ENCODE measurements at places on chromosomes 11 and 22. TPM values are rescaled to one million over a fixed set of nuclear protein-coding genes. Genes with fewer than 3 reads are reported as not detected.

Gene MCHR1
- not detected for total RNA-seq

Gene RCOR2
- total RNA-seq, result not detected

Gene NXPE4
- total RNA-seq, result not detected

DNA sequence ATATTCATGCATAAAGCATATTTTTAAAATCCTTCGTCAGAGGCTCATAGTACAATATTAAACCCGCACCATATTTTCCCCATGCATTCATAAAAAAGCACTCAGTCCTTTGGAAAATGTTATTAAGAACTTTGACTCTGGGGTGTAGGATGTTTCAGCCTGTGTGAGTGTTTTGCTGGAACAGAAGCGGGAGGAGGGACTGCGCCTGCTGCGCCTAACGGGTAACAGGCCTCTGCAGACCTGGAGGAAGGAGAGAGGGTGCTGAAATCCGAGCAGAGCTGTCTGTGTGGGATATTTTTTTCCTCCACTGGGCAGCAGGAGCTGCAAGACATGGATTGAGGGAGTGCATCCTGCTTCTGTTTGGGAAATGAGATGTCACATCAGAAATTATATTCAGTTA, 483.0 kb downstream of the BRD1 start:
- DNase-seq, result no peak

Gene LSP1
- 536 TPM for total RNA-seq

GRCh38 chr11:68412593-68413475, 47.7 kb upstream of the PPP6R3 start:
- DNase-seq, result no peak

GRCh38 chr11:122976061-122976733, 5.4 kb downstream of the BSX start:
- no peak for DNase-seq

DNA sequence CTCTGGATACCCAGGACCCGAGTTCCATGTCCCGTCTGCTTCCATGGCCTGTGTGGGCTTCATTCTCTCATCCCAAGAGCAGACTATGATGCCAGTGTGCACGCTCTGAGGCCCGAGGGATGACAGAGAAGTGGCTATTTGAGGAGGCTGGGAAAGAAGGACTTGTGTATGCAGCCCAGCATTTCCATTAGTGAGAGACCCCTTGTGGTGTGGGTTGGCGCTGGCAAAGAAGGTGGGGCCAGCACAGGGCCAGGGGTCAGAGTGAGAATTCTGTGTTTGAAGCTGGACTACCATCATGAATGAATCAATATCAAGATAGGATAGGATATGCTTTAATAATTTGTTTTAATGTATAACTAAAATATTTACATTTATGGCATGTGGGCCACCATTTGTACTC, 200.8 kb downstream of the HIPK3 start:
- no peak for DNase-seq

DNA sequence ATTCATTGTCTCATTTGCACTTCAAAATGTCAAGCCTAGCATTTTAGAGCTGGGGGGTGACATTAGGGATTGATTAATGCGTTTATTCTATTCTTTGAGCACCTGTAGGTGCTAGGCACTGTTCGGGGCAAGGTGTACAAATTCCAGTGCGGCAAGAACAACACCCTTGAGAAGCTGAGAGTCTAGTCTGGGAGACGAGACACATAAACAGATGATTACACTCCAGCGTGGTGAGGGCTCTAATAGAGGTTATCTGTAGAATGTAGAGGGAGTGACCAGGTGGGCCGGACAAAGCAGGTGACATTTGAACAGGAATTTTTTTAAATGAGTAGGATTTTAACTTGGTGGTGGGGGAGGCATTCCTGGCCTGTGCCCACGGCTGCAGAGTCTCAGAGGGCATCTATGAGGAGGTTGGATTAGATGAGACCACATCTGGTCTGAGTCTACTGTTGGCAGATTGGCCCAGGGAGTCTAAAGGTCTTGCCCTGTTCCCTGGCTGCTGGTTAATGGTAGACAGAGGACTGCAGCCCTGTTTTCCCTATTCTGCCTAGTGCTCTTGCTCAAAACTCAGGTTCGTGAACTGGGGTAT, 970 bp downstream of the CAT start:
- no peak for DNase-seq

DNA sequence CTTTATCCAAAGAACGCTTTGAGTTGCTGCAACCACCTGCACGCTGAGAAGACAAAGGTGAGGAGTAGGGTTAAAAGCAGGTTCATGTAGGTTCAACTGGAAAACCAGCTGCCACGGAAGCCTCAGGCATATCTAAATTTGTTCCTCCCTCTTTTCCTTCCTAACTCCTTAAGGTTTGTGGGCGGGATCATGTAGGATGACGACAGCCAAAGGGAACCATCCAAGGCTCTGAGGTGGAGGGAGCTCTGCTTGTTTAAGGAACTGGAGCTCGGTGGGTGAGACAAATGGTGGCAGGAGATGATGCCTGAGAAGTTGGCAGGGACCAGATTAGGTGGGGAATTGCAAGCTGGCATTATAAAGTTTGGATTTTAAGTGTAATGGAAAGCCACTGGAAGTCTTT, 60.3 kb downstream of the SPON1 start:
- DNase-seq, result no peak

DNA sequence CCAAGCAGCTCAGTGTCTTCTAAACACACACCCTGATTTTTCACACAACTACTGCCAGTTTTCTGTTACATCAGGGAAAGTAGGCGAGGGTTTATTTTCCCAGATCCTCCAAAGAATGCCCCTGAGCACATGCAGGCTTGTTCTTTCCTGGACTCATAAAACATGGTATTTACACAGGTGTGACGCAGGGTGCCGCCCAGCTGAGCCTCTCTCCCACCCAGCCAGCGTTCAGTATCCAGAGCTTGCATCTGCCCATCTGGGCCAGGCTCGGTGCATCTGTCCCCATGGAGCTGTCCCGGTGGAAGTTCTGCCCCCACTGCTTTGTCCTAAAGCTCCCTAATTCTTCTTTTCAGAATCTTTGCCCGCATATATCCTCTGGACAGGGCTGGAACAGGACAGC, 44.8 kb upstream of the ISX start:
- no peak for DNase-seq

Gene EFEMP2
- total RNA-seq, result 13.0 TPM

- no peak for DNase-seq
Observed at GRCh38 chr11:78920329-78920728, 345.7 kb upstream of the NARS2 start.

DNA sequence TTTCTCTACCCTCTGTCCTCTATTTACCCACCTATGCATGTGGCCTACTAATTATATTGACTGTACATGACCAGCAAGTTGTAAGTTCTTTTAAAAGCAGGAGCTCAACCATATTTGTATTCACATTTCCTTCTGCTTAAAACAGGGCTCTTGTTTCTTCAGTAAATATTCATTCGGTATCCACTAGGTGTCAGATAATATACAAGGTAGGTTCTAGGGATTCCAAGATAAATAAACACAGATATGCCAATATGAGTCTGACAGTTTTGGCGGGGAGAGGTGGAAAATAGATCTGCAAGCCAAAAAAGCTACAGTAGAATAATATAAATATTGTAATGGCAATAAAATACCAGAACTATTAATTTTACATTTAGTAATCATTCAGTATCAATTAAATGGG, 15.3 kb upstream of the RAB30 start:
- DNase-seq, result no peak

DNA sequence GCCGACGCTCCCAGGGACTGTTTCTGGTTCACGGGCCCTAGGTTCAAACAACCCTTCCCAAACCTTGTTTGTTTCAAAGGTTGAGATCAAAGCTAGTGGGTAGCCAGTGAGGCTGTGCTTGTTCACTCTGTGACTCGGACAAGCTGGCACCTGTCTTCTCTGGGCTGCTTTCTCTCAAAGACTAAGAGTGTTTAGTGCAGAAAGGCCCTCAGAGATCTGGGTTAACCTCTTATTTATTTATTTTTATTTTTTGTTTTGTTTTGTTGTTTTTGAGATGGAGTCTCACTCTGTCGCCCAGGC, 13.0 kb upstream of the MALAT1 start:
- no peak for DNase-seq

- DNase-seq, result no peak
Observed at GRCh38 chr22:35472488-35472887, 68.1 kb upstream of the RASD2 start.

DNA sequence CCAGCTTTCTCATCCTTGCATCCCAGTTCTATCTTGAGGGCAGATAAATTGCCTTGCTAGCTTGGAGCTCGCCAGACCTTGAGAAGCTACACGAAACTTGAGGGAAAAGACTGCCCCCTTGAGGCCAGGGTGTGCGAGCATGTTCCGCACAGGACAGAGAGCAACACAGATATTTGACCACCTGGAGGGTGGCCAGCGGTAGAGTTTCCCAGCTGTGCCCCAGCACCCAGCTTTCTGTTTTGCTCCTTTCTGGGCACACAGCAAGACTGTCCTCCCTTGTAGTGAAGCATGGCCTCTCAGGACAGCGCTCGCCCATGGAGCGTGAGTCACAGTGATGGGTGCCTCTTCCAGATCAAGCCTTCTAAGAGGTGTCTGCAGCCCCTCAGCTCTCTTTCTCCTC, 23.5 kb downstream of the SPATA19 start:
- DNase-seq, result no peak

DNA sequence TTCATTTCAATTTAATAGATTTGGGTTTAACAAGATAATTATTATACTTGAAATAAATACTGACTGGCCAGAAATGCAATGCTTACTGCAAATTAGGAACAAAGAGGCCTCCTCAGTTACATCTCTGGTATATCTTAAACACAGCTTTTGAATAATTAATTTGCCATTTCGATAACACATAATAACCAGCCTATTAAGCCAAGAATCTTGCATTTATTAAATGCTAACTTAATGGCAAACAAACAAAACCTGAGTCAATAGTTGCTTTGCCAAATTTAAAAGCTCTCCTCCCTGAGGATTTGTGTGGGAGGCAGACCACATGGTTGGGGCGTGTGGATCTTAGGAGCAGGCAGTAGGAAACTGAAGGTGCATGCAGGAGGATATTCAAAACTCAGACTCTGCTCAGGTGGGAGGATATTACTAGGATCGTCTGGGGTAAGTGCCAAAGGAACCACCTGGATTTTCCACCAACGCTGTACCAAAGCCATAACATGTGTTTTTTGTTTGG, 17.9 kb upstream of the FJX1 start:
- no peak for DNase-seq

Data from natural killer cell (primary cell).